ENCODE measurements at places on chromosomes 1 and 21.

- DNase-seq, result no peak
These were observed 103.8 kb downstream of the ADARB1 start for GRCh38 chr21:45178070-45178608.

GRCh38 chr1:200226268-200226968 is 183.4 kb downstream of the ZNF281 start:
- DNase-seq, result no peak

DNA sequence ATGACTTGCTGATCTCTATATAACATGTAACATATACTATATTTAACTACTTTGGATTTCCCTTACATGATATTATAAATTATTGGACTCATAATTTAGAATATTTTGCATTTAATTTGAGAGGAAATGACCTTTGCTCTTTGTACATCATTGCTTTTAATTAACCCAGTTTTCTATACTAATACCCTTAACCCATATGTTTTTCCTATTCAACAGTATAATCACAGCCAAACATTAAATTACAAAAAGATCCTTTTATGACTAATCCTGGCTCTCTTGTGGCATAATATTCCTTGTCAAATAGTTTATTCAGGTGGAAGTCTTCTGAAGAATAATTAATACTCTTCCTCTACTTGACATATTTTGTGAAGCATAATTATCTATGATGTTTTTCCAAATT is 56.0 kb upstream of the GPR52 start:
- DNase-seq, result no peak

DNA sequence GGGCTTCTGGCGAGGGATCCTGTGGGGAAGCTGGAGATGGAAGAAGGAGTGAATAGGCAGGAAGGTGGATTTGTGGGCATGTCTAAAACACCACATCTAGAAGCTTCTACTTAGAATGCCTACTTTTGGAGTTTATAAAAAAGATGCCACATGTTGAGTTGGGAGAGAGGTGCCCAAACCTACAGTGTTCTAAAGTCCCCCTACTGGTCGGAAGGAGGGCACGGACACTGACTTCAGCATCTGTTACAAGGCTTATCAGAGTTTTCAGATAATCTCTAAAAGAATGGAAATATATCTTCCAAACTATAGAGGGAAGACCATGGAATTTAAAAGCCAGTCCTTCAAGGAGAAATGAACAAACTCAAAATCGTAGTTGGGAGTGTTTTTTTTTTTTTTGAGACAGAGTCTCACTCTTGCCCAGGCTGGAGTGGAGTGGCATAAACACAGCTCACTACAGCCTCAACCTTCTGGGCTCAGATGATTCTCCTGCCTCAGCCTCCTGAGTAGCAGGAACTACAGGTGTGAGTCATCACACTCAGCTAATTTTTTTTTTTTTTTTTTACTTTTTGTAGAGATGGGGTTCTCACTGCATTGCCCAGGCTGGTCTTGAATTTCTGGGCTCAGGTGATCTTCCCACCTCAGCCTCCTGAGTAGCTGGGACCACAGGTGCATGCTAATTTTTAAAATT is 14.8 kb downstream of the IBA57 start:
- no peak for DNase-seq

DNA sequence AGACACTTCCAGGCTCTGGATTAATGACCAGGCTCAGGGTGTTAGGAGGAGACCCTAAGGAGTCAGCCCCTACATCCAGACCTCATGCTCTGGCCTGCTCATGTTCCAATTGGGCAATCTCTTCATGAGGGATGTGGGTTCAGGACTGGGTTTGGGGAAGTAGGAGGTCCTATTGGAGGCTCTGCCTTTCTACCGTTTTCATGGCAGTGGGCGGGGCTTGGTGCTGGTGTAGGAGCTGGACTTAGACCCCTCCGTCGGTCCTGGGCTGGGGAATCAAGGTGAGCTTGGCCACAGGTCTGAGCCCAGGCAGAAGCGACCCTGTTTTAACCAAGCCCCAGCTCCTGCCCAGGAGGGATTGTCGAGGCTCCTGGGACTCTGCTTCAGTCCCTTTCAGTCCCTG is 123.4 kb downstream of the PRDM16 start:
- DNase-seq, result no peak

DNA sequence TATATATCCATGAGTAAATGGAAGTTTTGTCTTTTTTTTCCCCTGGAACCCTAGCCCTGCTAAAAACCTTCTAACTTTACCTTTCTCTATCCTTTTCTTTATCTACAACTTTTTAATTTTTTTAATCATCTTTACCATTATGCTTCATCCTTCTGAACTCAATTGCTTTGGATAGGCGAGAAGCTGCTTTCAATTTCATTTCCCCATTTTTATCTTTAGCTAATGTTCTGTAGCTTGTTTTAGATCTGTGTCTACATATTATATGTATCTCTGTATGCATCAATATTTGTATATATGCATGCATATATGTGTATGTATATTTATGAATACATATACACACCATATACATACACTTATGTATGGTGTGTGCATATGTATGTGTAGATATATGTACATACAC is 57.4 kb downstream of the PTPRC start:
- no peak for DNase-seq

Data from natural killer cell treated with Interleukin-12 subunit alpha and Interleukin-12 subunit beta and Interleukin-15 and Interleukin-18, amount 100 ng/mL, for 72 hours (primary cell).